RCC 7860 (cell line): ENCODE measurements at places on chromosomes 2 and 18.
A peak's percentile ranks its signal among the peaks of the same experiment; 100 is the strongest.

DNA sequence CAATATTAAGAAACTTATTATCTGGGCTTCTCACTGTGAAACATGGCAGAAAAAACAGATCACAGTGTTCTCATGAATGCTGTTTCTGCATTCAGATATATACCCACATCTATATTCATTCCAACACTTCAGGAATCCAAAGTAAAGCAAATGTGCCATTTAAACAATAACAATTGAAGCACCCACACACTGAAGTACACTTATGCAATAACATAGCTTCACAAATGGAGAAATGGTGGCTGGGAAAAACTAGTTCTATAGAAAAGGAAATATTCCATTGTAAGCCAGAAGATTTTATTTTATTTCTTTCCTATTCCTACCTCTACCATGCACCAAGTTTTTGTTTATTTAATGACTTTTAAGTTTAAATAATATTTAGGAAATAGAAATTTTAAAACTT lies 111.9 kb downstream of the DPP4 start:
- no peak for DNase-seq

GRCh38 chr2:239739206-239739605 lies 285.9 kb downstream of the NDUFA10 start:
- no peak for DNase-seq

- no peak for DNase-seq
These were observed 91.1 kb upstream of the EPC2 start for GRCh38 chr2:148553332-148553887.

GRCh38 chr2:162016080-162016479 lies 57.9 kb downstream of the DPP4 start:
- no peak for DNase-seq

DNA sequence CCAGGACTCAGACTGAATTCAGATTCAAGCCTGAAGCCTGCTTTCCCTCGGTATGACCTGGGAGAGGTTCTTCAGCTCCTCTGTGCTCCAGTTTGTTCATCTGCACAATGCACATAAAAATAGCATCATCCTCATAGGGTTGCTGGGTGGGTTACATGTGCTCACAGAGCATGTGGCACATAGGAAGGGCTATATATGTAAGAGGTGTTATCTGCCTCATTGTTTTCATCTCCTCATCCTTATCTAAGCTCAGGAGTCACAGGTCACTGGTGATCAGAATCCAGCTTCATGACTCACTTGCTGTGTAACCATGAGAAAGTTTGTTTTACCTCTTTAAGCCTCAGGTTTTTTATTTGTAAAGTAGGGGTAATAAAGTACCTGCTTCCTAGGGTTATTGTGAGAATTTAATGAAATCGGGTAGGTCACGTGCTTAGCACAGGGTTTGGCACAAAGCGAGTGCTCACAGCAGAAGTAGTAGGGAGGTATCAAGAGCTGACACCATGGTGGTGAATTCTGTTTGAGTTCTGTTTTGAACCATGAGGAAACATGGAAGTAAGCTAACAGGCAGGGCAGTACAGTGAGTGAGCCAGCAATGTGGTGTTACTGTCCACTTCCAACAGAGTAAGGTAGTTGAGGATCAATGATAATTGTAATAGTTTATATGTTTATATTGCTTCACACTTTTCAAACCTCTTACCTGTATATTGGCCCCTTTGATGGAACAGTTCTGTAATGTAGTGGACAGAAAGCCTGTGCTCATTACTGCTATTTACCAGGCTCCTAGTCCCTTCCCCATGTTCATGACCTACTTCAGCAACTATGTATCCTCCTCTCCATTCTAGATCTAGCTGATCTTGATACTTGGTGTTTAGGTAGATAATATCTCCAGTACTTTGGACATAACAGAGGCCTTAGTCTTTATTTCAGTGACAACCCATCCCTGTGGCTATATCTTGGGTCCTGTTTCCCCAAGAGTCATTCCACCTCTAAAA lies 141.4 kb upstream of the LTBP1 start:
- peak; percentile 58 for DNase-seq

GRCh38 chr18:57915865-57916582 lies 112.9 kb upstream of the ATP8B1 start:
- no peak for DNase-seq

DNA sequence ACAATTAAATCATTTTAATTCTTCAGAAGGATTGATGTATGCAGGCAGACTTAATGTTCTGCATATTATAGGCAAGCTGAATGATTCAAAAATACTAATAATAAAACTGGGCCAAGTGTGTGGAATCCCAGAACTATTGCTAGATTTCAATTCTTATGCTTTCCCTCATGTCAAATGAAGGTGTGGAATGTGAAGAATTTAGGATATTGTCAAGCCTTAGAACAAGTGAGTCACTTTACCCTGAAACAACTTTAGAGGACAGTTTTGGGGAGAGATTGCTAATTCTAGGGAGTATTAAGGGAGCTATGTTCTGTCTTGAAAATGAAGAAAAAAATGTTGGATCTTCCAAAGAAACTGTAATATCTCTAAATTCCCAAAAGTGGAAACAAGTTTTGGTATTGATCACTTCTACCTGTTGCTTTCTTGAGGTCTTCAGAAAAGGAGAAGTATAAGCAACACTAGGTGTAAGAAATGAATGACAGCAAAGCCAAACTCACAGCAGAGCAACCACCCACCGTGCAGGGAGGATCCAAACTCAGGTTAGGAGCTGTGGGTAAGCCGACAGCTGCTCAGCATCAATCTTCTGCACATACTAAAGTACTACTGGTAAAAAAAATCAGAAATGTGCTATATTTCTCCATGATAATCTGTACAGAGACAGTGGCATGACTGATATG lies 818.1 kb downstream of the SLC4A3 start:
- DNase-seq: no peak

DNA sequence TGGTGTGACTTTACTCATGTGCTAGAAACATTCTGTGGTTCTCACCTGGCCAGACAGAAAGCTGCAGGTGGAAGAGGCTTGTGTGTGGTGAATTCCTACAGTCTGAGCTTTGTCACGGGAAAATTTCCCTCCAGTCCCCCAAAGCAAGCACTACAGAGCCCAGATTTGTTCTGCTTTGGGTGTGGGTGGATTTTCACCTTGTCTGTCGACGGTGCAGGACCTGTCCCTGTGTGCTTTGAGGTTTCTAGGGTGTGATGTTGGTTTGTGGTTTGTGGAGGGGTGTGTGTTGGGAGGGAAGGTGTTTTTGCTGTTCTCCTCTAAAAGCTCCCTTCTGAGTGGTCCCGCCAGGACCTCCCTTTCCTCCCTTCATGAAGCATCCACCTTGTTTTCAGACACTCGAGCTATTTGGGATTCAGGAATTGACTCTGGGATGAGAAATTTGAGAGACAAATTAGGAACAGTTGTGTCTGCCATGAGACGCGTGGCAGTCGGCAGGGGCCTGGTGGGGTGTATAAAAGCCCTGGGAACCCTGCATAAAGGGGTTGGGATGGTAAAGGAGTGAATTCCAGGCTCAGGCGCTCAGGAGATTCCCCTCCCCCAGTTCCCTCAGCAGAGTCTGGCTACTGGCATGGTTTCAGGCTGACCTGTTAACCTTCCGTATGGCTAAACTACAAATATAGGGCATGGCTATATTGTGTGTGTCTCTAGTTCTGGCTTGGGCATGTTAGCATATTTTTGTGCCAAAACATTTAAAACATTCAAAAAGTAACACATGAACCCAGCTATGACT lies 65.5 kb downstream of the DGKD start:
- DNase-seq: no peak

DNA sequence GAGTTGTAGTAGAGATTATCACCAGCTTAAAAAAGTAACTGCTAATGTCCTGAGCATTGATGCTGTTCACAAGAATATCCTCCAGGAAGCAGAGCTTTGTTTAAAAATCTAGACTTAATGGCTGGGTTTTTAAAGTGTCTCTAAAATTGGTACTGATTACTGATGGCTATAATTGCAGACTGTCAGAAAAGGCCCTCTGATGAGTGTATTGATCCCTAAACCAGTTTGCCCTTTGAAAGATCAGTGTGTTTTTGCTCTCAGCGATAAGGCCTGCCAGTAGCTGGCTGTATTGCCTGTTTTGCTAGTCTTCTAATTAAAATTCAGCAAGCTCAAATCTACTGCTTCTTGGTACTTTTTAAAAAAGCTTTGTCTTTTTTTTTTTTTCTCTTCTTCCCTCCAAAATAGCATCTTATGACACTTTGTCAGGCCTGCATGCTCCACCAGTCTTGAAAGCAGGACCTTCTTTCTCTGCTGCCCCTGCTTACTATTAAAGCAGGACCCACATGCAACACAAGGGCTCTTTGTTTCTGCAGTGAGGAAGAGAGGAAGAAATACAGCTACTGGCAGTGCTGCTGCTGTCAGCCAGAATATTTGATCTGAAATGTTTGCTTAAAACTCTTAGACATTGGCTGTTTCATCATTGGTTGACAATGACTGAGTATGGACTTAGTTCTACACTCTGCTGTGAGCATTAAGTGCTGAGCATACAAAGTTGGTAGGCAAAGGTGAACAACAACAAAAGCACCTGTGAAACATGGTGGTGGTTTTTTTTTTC lies 1.8 kb downstream of the SEC11C start:
- no peak for DNase-seq

GRCh38 chr2:105384861-105385260 lies 14.0 kb downstream of the FHL2 start:
- DNase-seq: no peak

GRCh38 chr18:26804519-26804918 lies 61.0 kb downstream of the AQP4 start:
- DNase-seq: no peak

DNA sequence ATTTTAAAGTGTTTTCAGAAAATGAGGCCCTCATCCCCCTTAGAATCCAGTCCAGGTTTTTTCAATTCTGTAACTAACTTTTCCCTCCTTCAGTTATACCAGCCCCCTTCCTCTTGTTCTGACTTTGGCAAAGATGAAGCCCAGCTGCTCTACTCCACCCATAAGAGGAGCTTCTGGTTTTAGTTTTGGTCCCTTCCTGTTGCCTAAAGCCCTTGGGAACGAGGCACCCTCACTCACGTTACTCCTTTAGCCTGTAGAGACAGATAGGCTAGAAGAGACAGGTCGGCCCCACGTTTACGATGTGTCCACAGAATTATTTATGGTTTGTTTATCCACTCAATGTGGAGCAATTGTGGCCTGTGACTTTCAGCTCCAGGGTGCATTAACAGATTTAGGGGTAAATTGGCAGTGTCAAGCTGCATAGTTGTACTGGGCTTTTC lies 454.2 kb upstream of the TNP1 start:
- no peak for DNase-seq

- peak; percentile 31 for DNase-seq
These were observed 9.3 kb downstream of the IL1R2 start for GRCh38 chr2:102000813-102001766.

DNA sequence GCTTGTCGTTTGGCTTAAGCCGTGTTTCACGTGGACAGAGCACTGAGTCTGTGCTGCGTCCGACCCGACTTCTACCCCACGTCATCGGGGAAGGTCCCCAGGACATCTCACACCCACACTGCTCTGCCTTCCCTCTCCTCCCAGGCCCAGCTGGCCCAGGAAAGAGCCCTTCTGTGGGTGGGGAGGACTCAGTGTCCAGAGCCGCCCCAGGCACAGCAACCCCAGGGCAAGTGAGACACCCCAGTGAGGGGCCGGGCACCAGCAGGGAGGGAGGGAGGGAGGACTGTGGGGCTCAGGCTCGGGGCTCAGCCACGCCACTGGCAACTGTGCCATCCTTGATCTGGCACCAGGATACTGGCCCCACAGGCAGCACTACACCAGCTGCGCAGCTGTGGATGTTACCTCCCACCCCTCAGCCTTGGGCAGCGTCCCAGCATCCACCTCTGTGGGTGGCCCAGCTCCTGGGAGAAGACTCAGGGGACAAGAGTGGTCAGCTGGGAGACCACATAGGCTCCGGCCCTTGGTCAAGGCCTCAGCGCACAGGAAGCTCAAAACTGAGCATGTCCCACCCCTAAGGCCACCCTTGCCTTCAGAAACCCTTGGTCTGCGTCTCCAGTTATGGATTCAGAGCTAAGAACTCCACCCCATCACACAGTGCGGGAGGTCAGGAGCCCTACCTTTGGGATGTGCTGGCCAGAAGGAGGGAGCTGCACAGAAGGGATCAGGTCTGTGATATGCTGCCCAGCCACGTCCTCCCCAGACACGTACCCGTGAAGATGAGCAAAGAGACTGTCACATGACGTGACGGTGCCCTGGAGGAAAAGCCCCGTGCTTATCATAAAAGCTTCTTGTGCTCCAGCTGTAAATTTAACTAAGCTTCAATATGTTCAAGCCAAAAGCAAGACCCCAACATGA lies 11.7 kb downstream of the PASK start:
- no peak for DNase-seq
